NCI-H1048 (cell line): ENCODE measurements at places on chromosomes 16 and 17.

DNA sequence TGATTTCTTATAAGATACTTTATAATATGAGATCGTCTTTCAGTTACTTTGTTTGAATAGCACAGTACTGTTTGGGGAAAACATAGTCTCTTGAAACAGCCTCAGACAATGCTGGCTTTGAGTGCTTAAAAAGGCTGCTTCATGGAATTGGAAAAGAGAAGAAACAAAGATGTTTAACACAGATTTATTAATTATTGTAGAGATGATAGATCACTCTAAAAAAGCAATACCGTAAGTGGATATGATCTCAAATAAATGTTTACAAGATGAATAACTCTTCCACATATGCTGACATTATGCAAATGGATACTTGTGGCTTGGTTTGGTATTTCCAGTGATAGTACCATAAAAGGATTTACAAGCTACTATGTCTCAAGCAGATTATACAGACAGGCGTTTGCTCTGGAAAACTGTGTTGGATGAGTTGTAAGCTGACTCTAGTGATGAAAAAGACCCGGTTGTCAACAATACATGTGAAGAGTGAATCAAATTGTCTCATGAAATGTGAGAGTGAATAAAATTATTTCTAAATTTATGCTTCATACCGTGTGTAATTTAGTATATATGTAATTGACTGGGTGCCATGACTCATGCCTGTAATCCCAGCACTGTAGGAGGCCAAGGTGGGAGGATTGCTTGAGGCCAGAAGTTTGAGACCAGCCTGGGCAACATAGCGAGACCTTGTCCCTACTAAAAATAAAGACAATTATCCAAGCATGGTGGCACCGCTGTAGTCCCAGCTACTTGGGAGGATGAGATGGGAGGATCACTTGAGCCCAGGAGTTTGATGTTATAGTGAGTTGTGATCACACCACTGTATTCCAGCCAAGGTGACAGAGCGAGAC, 105.4 kb downstream of the FTO start:
- no peak for DNase-seq

DNA sequence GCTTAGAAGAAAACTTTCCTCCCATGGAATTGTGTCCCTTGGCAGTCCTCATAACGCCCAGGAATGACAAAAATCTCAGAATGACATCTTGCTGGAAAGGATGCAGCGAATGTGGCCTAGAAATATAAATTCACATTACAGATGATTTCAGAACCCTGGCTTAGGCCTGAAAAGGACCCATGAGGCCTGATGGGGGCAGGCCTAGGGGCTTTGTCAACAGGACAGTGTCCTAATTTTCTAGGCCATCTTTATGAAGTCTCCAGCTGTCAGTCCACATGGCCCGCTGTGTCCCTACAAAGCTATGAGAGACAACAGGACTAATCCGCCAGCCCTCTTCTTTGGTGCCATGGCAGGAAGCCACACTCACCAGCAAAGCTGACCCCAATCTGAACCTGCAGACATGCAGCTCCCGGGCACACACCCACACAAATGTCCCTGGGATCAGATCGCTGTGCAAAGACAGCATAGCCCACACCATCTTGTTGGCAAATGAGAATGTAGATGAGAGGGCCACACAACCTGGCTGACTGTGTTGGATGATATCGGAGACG, 40.4 kb upstream of the DNAH17 start:
- no peak for DNase-seq

DNA sequence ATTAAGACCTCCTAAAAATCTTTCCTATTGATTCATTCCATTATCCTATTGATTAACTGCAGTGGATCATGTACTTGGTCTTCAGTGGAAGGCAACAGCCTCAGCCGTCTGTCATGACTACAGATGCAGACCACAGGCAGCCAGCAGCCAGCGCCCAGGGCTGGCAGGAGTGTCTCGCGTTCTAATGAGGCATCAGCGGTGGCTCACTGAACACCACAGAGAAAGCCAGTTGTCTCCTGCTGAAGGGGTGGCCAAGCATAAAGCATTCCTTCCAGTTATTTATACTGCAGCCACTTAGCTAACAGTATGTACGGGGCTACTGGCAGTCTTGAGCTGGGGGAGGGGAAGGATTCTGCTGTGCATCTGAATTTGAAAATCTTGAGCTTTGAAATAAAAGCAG, 214.3 kb downstream of the IRX3 start:
- no peak for DNase-seq

GRCh38 chr16:22685459-22685830, 128.5 kb upstream of the HS3ST2 start:
- no peak for DNase-seq

DNA sequence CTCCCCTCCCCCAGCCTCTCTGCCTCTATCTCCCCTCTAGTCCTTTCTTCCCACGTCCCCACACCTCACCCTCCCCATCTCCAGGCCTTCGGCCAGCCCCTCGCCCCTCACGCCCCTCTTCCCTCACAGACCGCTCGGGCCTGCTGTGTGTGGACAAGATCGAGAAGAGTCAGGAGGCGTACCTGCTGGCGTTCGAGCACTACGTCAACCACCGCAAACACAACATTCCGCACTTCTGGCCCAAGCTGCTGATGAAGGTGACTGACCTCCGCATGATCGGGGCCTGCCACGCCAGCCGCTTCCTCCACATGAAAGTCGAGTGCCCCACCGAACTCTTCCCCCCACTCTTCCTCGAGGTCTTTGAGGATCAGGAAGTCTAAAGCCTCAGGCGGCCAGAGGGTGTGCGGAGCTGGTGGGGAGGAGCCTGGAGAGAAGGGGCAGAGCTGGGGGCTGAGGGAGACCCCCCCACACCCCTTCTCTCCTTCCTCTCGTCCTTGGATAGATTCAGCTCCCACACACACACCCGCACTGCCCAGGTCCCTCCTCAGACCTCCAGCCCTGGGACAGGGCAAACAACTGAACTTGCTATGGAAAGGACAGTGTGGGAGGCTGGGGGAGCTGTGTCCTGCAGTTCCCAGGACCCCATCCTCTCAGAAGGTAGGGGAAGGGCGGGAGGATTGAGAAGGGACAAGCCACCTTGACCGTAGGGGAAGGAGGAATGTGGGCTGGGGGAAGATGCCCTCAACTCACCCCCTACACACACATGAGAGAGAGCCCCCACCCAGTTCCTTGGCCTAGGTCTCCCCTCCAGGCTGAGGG, 11.1 kb downstream of the NR1D1 start:
- no peak for DNase-seq

DNA sequence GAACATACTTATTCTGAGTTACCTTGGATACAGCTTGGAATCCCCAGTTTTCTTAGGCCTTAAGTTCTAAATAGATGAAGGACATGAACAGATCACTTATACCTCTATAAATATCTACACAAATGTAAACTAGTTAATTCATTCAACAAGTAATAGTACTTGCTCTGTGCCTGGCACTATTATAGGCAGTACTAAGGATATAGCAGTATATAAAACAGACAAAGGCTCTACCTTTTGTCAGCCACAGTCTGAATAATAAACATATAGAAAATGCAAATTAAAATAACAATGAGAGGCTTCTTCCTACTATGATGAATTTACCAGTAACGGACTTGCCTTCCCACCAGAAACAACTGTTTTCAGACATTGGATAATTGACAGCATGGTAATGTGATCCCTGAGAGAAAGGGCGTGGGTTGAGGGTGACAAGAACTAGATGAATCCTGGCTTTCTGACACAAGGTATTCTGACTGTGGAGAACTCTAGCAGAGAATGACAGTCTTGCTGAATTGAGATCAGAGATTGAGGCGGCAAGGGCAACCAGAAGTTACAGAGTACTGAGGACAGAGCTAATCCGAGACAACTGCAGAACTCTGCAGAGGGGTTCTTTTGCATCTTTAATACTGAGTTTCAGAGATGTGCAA, 170.5 kb downstream of the TANC2 start:
- no peak for DNase-seq

- DNase-seq = no peak
Observed at GRCh38 chr16:27270349-27270748, 1.8 kb upstream of the NSMCE1 start.

DNA sequence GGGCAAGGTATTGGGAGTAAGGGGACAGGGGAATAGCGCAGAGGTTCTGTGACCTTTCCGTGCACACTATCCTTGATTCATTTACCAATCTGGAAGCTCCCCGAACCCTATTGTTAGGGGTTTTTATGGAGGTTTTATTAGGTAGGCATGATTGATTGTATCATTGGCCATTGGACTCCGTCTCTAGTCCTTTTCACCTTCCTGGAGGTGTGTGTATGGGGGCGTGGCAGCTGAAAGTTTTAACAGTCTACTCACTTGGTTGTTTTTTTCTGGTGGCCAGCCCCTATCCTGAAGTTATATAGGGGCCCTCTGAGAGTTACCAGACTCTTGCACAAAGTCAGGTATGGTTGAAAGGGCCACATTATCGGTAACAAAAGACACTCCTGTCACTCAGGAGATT, 23.0 kb downstream of the MAP2K4 start:
- DNase-seq = no peak

DNA sequence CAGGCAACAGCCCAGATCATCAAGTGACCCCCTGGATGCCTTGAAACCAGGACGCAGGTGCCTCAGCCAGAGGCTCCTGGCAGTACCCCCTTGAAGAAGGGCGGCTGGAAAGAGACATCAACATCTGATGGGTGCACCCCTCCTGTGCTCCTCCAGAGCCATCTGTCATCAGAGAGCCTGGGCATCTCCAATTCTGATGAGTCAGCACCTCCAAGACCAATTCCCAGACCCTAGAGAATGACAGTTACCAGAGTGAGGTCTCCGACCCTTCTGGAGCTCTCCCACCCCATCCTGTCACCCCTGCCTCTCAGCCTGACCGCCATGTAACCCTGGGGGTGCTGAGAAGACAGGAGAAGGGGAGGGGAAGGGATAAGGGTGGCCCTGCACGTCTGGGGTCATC, 433.7 kb downstream of the SOX9 start:
- no peak for DNase-seq
